ENCODE measurements at places on chromosomes 2 and 18.

GRCh38 chr18:54250846-54251261 lies 18.5 kb upstream of the POLI start:
- no peak for DNase-seq

- no peak for DNase-seq
Observed at GRCh38 chr2:230018153-230018552, 50.6 kb downstream of the SLC16A14 start.

- DNase-seq = peak; percentile 22
Observed at GRCh38 chr2:95158891-95159619, 593 bp downstream of the ZNF514 start.

- DNase-seq = no peak
Observed at GRCh38 chr2:78261454-78261853, 739.3 kb upstream of the LRRTM4 start.

DNA sequence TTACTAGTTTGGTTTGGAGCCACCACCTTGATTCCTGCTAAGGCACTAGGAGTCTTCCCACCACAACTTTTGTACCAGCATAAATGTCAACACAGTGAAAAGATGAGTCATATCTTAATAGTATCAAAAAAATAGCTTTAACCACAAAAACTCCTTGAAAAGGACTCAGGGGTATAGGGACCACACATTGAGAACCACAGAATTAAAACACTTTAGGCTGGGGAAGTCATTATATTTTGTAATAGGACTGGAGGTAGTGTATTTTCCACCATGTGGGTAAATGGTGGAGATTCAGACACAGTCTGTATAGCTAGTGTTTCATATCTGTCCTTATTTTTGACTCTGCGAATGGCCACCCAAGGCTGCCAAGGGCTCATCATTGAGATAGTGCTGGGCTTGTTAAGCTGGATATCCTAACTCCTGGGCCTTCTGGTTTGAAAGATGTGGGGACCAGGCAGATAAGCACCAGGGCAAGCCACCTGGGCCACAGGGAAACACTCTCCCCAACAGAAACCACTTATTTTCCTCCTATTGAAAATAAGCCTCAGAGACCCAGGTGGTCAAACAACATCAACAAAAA lies 19.1 kb upstream of the FHL2 start:
- no peak for DNase-seq

GRCh38 chr18:31819925-31820229 lies 59.2 kb upstream of the SLC25A52 start:
- no peak for DNase-seq
